ENCODE measurements at places on chromosomes 7 and 10. TPM values are rescaled to one million over a fixed set of nuclear protein-coding genes. Genes with fewer than 3 reads are reported as not detected.

Gene SSC4D
- total RNA-seq = 0.50 TPM

Gene DNAJC12
- 2.6 TPM for total RNA-seq

Gene C7orf33
- not detected for total RNA-seq

Gene CNPY1
- total RNA-seq = not detected

Gene ADCY1
- total RNA-seq = 6.3 TPM

Gene CYP2C18
- total RNA-seq = not detected

Gene CABCOCO1
- total RNA-seq = not detected

- ATAC-seq = peak; percentile 51
Observed at GRCh38 chr7:114085592-114086501, 167.0 kb upstream of the PPP1R3A start.

DNA sequence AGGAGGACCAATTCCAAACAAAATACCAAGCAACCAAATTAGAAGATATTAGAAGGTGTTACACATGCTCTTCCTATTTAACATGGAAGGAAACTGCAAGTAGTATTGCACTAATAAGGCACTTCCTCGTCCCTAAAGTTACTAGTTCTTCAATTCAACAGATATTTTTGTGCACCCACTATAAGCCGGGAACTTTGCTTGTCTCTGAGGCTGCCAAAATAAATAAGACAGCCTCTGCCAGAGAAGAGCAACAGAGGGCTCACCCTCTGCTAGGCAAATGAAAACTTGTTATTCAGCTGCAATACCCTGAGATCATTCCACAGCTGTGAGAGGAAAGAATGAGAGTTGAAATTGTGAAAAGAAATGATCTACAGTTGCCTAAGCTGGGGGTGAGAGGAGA lies 37.4 kb upstream of the GSAP start:
- ATAC-seq = no peak

- ATAC-seq = no peak
Observed at GRCh38 chr7:44969701-44970522, 8.9 kb downstream of the MYO1G start.

DNA sequence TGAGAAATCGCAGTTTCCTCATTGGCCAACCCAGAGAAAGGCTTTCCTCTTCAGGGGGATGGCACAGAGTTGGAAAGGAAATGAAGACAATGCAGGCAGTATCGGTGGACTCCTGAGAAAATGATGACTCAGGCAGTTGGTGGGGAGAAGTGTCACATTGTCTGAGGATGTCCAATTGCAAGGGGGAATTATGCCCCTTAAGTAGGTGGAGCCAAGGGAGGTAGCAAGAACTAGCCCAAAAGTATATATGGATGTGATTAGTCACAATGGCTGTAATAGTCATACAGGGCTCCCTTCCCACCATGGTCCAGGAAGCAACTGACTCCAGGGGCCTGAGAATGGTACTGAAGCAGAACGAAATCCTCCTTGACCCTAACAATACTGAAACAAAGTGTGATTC lies 58.3 kb upstream of the EGFR start:
- ATAC-seq = no peak

DNA sequence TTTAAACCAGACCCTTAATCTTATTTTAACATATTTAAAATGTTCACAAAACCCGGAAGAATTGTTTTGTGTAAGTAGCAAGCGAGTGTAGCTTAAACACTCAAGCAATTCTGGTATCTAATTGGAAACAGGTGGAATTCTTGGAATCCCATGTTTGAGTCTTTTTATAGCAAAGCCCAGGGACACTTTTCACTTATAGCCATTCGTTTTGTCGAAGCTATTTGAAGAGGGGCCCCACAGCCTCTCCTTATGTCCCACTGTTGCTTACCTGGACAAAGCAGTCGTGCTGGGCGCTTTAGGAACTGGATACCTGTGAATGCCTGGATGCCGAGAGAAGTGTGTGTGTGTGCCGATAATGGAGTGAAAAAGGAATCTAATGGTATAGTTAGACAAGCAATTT lies 3.3 kb downstream of the CUX1 start:
- no peak for ATAC-seq

- no peak for ATAC-seq
Observed at GRCh38 chr10:6671976-6672375, 91.9 kb upstream of the PRKCQ start.

DNA sequence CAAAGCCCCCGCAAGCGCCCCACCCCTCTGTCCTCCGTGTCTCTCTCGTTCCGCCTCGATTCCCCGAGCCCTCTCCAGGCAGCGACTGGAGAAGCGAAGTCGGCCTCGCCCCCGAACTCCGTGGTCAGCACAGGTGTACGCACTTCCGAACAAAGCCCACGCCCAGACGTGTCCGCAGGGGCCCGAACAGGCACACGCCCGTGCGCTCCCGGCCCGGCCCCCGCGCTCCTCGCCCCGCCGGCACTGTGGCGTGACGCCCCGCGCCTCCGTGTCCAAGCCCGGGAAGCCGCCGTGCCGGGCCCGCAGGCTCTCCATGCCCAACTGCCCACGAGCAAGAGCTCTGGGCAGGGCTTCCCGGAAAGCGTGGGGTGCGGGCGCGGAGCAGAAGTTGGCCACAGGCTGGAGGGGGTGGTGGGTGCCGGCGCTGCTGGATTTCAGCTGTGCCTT lies 662 bp downstream of the NRCAM start:
- no peak for ATAC-seq

DNA sequence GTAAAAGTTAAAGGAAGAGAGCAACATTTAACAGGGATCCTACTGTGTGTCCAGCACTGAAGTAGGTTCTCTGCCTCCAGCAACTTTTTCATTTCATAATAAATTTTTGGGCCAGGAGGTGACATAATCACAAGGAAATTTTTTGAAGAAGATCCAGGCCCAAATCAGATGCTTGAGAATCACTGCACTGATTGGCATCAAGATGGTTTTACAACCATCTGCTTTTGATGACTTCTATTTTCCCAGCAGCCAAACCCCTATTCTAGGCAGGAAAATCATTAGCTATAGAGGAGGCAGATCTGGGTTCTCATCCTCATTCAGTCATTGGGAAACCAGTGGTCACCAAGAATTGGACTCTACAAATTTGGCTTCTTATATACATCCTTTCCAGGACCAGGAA lies 79.0 kb downstream of the ARL4A start:
- no peak for ATAC-seq

DNA sequence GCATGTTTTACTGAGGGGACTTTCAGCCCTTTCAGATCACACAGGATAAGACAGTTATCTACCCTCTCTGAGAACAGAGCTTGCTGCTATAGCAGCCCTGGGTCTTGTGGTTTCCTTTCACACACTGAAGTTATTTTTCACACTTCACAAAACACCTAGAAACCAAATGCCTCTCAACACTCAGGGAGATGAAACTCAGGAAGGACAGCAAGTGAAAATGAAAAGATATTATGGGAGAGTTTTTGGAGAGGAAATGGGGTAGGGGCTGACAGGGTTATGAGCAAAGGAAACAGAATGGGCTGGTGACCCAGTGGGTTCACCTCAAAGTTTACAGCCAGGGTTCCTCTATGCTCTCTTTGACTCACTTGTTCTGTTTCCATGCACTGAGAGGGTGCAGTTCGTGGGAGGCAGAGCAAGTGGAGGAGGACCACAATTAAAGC lies 17.0 kb upstream of the GIMAP2 start:
- ATAC-seq = peak; percentile 84

- peak; percentile 44 for ATAC-seq
Observed at GRCh38 chr10:118568327-118568848, 27.1 kb downstream of the PRLHR start.

- ATAC-seq = no peak
Observed at GRCh38 chr7:28472332-28472731, 60.0 kb downstream of the CREB5 start.

DNA sequence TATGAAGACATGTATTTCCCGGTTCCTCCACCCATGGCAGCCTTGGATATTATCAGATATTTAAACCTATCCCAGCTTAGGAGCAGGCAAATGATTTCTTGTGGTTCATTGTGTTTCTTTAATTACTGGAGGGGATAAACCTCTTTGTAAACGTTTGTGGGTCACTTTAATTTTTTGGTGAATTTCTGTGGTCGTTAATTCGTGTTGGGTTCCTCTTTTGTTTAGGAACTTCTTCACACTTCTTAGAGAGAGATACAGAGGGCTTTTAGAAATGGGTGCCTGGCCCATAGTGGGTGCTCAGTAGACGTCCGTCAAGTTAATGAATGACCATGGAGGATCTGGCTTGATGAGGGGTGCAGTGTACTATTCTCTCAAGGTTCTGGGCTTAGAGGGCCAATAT lies 27.2 kb upstream of the NUB1 start:
- ATAC-seq = no peak

- ATAC-seq = no peak
Observed at GRCh38 chr10:64573623-64574325, 1052.6 kb downstream of the REEP3 start.

DNA sequence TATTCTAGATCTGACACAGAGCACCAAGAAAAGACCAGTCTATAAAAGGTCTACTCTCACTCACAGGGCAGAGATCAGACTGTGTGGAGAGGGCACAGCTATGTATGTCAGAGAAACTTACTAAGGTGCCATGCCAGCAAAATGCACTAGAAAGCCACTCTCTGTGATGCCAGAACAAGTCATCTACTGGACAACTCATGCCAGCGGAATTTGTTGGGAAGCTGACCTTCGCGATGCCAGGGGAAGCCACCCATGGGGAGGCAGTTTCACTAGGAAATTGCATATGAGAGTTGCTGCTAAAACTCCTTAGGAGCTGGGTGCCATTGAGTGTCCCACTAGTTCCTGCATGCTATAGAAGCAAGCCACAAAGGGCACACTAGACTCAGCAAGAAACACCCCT lies 58.5 kb downstream of the MICU1 start:
- no peak for ATAC-seq

GRCh38 chr10:63757067-63757466 lies 235.9 kb downstream of the REEP3 start:
- no peak for ATAC-seq

DNA sequence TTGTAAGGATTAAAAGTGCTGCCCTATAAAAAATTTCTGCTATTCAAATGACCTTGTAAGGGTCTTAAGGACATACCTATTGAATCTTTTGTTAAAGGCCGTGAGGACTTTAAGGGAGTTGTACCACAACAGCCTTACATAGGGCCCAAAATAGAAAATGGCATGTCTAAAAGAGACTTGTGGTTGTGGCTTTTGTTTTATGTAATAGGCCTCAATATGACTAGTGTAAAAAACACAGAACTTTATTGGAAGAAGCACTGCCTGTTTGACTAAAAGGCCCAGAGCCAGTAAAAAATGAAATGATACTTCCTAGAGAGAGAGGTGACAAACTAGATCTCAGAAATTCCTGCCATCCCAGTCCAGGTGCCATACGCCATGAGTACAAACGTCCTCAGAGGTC lies 286.6 kb downstream of the SEMA3D start:
- no peak for ATAC-seq

DNA sequence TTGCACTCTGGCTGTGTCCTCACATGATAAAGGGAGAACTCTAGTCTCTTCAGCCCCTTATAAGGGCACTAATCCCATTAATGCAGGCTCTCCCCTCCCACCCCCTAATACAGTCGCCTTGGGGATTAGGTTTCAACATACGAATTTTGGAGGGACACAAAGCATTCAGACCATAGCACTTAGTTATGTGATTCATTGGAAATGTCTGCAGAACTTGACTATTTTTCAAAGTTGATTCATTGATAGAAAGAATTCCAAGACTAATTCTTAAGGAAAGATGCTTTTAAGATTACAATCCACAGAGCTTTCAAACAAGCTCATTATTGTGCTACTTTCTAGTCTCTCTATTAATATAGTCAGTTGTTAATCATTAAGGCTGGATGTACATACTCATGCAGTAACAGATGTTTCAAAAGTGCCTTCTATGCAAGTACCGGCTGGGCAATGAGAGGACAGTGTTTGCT lies 85.3 kb upstream of the RPA3 start:
- ATAC-seq = no peak

DNA sequence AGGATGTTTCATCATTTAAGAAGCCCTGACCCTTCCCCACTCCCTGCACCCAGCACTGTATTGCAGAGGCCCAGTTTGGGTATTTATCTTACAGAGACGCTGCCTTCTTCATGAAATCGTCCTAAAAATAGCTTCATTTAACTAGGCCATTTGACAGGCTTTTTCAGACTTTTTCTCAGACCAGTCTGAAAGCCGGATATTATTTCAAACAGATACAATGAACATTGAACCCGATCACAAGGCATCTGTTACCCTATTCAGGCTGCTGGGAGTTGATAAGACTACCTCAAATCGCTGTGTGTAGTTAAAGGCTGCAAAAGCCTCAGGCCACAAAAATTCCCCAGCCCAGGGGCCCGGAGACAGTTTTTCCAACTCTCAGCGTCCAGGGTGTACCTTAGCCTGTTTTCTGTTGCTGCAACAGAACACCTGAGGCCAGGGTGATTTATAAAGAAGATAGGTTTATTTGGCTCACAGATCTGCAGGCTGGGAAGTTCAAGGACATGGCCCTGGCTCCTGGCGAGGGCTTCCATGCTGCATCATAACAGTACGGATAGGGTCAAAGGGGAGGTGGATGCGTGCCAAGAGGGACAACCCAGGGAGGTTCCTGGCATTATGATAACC lies 130.7 kb upstream of the SH2B2 start:
- no peak for ATAC-seq

GRCh38 chr10:5076615-5077014 lies 17.6 kb upstream of the AKR1C3 start:
- no peak for ATAC-seq

GRCh38 chr7:115216652-115217051 lies 294.8 kb downstream of the MDFIC start:
- peak; percentile 72 for ATAC-seq

DNA sequence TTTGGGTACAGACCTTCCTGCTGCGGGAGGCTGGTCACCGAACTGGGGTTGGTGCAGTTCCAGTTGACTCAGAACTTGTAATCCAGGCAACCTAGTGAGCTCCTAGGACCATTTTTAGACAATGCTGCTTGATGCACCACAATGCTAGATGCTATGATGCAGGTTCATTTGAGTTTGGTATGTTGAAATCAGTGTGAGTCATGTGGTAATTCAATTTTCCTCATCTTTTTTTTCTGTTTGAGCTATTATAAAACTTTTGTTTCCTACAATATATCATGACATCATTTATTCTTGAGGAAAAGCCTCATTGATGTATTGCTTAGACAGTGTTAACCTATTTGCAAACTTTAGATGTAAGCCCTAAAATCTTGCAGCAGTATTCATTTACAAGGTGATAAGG lies 40.9 kb upstream of the MTPN start:
- no peak for ATAC-seq

DNA sequence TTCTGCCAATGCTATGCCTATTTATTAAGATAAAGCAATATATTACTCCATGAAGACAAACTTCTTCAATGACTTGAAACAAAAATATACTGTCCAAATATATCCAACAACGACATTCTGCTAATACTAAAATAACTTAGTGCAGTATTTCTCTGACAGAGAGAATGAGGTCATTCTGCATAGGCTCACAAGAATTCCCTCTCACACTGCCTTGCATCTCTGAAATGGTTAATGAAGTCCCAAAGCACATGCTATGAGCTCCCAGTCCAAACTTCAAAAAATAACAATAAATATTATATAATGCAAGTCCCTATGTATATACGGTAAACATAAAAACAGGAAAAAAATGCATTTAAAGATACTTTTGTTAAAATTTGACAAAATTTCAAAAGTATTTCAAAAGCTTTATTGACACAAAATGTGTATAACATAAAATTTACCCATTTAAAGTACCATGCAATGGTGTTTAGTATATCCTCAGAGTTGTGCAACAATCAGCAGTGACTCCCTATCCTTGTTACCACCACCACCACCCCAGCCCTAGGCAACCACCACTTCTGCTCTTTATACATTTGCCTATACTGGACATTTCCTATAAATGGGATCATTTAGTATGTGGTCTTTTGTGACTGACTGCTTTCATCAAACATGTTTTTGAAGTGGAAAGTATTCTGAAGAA lies 27.6 kb downstream of the CHCHD3 start:
- ATAC-seq = no peak

- no peak for ATAC-seq
Observed at GRCh38 chr10:624605-625332, 64.7 kb downstream of the DIP2C start.

All from activated T-helper 17 cell treated with anti-CD3 and anti-CD28 coated beads, Interleukin-2, amount 50 U/mL, for 72 hours (primary cell).